ENCODE measurements at places on chromosomes 2 and 18.

- no peak for DNase-seq
These were observed 47.1 kb downstream of the STRN start for GRCh38 chr2:36919041-36919837.

DNA sequence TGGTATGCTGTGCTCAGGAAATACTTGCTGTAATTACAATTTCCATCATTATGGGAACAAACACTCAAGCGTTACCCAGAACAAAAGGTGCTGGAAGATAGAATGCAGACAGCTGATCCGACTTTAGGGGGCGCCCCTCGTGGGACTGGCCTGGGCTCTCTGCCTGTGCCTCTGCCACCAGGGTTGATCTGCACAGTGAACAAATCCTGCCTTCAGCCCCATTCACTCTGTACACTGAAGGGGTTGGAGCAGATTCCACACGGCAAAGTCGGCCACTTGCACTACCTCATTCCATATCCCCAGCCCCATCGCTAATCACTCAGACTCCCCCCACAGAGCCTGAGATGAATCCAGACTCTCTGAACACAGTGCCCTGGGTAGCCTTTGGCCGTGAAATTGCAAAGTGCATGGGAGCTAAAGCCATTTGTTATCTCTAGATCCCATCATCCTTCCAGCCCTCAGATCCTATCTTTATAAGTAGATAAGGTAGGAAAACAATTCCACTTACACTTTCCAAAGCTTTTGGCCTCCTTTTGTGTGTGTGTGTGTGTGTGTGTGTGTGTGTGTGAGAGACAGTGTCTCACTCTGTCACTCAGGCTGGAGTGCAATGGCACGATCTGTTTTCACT, 69.3 kb downstream of the INPP5D start:
- DNase-seq, result no peak

DNA sequence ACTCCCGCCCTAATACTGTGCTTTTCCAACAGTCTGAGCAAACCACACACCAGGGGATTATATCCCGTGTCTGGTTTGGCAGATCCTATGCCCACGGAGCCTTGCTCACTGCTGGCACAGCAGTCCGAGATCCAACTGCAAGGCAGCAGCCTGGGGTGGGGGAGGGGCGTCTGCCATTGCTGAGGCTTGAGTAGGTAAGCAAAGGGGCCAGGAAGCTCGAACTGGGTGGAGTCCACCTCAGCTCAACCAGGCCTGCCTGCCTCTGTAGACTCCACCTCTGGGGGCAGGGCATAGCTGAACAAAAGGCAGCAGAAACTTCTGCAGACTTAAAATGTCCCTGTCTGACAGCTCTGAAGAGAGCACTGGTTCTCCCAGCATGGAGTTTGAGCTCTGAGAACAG, 44.2 kb downstream of the LNPK start:
- no peak for DNase-seq

GRCh38 chr2:106991866-106992265, 105.9 kb upstream of the ST6GAL2 start:
- peak; percentile 50 for DNase-seq

GRCh38 chr2:237815637-237816036, 17.1 kb downstream of the RBM44 start:
- DNase-seq, result no peak

- DNase-seq, result no peak
These were observed 24.6 kb upstream of the SPOPL start for GRCh38 chr2:138476940-138477339.

- DNase-seq, result no peak
These were observed 27.4 kb downstream of the EIF4E2 start for GRCh38 chr2:232577841-232578240.

DNA sequence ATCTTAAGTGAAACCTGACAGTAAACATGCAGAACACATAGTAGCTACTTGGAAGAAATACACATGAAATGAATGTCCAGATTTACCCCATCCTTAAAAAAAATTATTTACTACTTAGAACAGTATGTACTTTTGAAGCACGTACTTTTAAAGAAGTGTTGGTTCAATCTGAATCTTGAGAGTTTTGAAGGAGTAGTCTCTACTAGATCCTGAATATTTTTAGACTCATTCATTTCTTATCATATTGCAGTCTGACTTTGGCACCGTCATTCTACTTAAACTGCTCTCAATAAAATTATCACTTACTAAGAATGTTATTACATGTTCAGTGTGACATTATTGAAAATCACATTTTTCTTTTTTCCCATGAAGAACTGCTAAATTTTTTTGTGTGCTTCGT, 187.8 kb downstream of the DPP4 start:
- no peak for DNase-seq

GRCh38 chr18:54690198-54690597, 99.2 kb downstream of the DYNAP start:
- DNase-seq, result peak; percentile 36

GRCh38 chr2:134304394-134305108, 50.7 kb downstream of the MGAT5 start:
- DNase-seq, result no peak

- DNase-seq, result no peak
These were observed 1104.2 kb downstream of the BCL11A start for GRCh38 chr2:59449274-59449673.

DNA sequence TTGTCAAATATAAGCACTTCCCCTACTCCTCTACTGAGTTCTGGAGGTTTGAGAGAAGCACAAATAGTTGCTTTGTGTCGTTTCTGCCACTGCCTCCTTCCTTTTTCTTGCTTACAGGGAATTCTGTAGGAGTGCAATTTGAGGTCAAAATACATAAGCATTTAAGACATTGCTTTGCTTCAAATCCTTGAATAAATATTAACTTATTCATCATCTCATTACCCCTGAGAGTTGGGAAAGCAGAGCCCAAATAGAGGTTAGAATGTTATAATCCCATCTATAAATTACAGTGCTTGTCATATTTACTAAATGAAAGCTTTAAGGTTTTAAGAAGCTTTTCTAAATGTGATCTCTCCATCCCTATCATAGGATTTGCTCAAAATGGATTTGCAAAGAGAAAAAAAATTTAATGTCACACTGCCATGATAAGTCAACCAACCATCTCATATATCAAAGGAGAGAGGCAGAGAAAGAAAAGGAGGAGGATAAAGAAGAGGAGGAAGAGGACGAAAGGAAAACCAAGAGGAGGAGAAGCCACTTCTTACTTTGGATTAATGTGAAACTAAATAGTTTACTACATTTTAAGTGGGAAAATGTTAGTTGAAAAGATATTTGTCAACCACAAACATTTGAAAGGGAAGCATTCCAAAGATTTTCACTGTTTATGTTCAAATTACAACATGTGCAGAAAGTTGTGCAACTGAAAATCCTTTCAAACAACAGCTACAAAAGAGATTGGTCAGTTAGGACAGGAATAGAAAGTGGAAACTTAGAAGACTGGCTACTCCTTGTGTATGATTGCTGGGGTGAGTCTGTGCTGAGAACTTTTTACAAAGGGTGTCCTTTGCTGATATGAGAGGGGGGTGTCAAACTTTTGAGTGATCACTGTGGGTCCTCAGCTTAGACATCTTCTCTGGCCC, 277.3 kb upstream of the FN1 start:
- peak; percentile 91 for DNase-seq

DNA sequence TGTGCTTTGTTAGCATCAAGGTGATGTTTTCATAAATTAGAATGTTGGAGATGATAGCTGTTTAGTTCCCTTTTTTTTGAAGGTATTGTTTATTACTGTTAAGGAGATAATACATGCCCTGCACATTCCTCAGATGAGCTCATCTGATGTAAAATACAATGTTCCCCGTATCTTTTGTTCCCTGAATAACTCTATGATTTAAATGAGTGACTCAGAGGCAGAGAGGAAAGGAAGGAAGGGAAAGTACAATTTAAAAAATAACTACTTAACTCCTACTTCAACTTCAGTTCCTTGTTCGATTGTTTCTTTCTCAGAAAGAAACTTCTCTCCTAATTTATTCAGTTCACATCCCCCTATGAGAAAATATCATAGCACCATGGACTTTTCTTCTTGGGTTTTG, 208.7 kb downstream of the KCNE4 start:
- DNase-seq, result peak; percentile 34

DNA sequence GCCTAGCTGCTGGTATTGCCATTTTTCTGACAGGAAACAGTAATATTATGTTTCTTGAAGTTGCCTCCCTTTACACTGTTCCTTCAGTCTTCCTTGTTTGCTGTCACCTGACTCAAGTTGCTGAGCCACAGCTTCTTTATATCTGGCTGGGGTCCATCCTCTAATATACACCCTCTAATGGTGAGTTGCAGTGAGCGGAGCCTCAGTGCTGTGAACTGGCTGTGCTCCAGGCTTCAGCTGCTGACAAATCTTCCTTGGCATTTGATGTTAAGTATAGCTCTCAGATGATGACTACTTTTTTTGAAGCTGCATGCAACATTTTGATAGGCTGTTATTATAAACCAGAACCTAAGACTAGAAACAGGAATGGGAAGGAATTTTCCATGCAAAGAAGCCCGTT, 366.7 kb downstream of the NUP35 start:
- peak; percentile 43 for DNase-seq

DNA sequence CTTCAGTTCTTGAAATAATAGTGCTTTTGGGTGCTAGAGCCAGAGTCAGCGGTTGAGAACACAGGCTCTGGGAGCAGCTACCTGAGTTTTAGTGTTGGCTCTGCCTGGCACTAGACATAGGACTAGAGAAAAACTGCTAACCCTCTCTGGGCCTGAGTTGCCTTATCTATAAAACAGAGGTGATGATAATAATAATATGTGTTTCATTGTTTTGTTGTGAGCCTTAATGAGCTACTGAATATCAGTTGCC, 391.7 kb downstream of the PTPRM start:
- no peak for DNase-seq

GRCh38 chr18:58148954-58149471, 105.0 kb downstream of the NEDD4L start:
- no peak for DNase-seq

- DNase-seq, result peak; percentile 88
These were observed 38.8 kb upstream of the BMP10 start for GRCh38 chr2:68909793-68910674.

GRCh38 chr2:195331966-195332365, 325.1 kb upstream of the SLC39A10 start:
- no peak for DNase-seq

GRCh38 chr2:113089916-113090315, 22.1 kb downstream of the IL1F10 start:
- DNase-seq, result no peak

GRCh38 chr2:102618452-102619413, 620 bp upstream of the SLC9A2 start:
- DNase-seq, result peak; percentile 31

DNA sequence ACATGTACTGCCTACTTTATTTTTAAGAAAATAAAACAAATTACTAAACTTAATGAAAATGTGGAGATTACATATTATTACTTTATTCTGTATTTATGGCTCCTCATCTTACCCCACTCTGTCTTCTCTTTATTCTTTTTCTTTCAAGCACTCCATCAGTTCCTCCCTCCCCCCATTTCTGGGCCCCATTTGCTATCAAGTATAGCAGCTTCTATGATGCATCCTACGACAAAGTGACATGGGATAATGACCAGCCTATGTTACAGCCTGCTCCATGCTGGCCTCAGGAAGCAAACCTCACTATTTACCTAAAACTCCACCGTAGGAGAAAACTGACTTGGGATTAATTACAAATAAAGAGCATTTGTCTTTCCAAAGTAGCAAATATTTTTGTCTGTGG, 58.8 kb downstream of the RND3 start:
- DNase-seq, result no peak

GRCh38 chr2:228675646-228676045, 494.2 kb upstream of the SPHKAP start:
- peak; percentile 78 for DNase-seq

- DNase-seq, result no peak
These were observed 10.8 kb upstream of the BUB1 start for GRCh38 chr2:110688594-110689091.

GRCh38 chr18:79476918-79477571, 81.3 kb downstream of the NFATC1 start:
- DNase-seq, result no peak

DNA sequence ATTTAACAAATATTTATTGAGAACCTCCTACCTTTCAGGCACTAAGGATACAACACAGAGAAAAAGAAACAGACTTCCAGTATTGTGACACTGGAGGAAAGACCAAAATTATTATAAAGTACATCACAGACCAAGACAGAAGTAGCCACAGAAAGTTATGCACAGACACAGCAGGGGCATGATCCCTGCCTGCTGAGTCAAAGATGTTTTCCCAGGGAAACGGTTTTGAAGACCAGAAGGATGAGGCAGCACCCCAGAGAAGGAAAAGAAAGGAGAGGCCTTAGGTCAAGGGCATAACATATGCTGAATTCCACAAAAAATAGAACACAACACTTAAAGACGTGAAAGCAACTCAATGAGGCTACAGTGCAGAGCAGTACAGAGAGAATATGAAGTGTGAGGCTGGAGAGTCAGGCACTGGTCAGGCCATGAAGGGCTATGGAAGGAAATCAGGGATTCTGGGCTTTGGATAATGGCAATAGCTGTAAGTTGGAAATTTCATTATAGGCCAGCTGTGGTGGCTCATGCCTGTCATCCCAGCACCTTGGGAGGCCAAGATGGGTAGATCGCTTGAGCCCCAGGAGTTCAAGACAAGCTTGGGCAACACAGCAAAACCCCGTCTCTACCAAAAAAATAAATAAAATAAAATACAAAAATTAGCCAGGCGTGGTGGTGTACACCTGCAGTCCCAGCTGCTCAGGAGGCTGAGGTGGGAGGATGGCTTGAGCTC, 8.2 kb downstream of the ADAM17 start:
- DNase-seq, result peak; percentile 33

GRCh38 chr2:181752301-181752700, 72.0 kb upstream of the NEUROD1 start:
- peak; percentile 41 for DNase-seq

- no peak for DNase-seq
These were observed 21.7 kb downstream of the BCL11A start for GRCh38 chr2:60531701-60532133.

- DNase-seq, result peak; percentile 77
These were observed 419 bp downstream of the EPHA4 start for GRCh38 chr2:221571551-221572218.

- DNase-seq, result no peak
These were observed 113.3 kb upstream of the CDC42EP3 start for GRCh38 chr2:37784759-37785149.

DNA sequence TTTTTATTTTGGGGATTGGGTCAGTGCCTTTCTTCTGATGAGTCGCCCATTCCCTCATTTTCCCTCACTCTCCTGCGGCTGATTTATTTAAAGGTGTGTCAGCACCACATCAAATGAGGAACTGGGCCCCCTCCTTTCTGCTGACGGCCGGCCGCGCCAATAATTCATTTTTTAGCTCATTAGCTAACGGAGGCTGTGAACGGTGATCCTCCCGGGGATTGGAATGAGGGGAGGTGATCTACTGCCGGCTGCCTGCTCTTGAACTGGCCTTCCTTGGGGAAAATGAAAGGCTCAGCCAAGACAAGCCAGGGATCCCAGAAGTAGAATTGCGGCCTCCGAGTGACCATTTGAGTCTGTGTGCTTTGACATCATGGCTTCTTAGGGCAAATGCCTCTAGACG, 54.2 kb downstream of the GBX2 start:
- no peak for DNase-seq

- no peak for DNase-seq
These were observed 78.6 kb upstream of the RPRM start for GRCh38 chr2:153557211-153557610.

GRCh38 chr2:214896274-214896673, 86.8 kb upstream of the BARD1 start:
- DNase-seq, result no peak

- no peak for DNase-seq
These were observed 15.8 kb upstream of the RTTN start for GRCh38 chr18:70221156-70221914.

- no peak for DNase-seq
These were observed 337.2 kb downstream of the PDE11A start for GRCh38 chr2:177735318-177735803.

Measured in adipocyte (in vitro differentiated cells).